NCI-H1694 treated with DMSO at 0.1 percent for 48 hours (cell line): ENCODE measurements at places on chromosomes 4 and X.

DNA sequence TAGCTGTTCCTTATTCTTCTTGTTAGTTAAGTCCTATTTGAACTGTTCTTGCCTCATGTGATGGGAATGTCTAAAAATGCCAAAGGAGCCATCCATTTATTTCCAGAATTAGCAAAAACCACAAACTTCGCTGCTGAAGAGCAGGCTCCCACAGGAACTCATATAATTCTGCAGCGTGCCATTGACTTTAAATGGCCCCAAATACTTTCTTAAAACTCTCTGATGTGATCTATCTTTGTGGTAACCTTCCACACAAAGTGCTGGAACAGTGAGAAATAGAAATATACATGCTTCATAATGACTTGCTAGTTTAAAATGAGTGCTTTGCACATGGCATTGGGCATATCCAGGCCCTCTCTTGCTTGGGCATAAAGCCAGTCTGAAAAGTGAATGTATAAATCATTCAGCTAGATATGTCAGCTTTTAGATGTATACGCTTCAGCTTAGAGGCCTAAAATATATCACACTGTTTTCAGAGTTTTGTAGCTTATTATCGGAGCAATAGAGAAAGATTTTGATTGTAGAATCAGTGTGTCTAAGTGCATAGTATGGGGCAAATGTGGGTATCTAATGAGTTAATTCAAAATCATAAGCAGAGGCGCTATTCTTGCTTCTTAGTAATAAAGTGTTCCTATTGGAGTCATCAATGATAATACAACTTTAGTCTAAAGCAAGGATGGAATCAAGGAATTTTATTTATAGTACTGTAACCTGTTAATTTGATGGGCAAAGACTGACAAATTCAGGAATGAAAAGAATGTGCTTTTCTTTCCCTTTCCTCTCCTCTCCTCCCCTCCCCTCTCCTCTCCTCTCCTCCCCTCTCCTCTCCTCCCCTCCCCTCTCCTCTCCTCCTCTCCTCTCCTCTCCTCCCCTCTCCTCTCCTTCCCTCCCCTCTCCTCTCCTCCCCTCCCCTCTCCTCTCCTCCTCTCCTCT, 392.2 kb upstream of the ZFP42 start:
- no peak for DNase-seq

DNA sequence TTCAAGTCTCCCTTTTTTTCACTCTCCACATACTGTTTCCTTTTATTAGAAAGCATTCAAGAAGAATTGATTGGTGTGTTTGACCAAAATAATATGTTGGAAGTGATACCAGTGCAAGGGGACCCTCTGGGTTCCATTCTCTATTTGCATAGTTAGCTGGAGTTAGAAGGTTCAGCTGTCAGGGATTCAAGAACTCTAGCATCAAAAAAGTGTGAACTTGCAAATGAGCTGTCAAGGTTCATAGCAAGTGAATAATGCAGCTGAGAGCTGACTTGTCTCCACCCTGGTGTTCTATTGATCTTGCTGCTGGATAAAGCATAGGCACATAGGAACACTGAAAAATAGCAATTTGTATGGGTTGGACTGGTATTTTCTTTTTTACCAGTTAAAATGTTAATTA, 73.2 kb downstream of the SORBS2 start:
- DNase-seq = no peak

DNA sequence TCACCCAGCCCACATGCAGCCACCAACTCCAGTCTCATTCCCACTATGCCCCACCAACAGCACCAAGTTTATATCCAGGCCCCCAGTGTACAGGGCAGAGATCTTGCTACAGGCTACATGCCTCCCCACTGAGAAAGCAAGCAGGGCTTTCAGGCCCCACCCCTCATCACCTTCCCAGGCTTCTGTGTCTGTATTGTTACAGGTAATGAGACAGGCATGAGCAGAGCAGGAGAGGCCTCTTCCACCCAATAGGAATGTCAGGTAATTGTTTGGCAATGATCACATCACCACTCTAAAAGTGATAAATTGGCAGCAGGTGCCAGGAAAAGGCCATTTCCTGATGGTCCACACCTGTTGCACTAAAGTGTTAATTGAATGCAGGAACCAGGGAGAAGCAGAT, 102.5 kb downstream of the ZNF518B start:
- DNase-seq = no peak

- DNase-seq = no peak
These were observed 25.1 kb upstream of the SH3RF1 start for GRCh38 chr4:169295822-169296221.

- no peak for DNase-seq
These were observed 177.8 kb upstream of the GK2 start for GRCh38 chr4:79585834-79586233.

GRCh38 chr4:165177725-165178666, 29.4 kb upstream of the KLHL2 start:
- DNase-seq = no peak

GRCh38 chrX:134634691-134635090, 23.6 kb downstream of the PLAC1 start:
- no peak for DNase-seq

DNA sequence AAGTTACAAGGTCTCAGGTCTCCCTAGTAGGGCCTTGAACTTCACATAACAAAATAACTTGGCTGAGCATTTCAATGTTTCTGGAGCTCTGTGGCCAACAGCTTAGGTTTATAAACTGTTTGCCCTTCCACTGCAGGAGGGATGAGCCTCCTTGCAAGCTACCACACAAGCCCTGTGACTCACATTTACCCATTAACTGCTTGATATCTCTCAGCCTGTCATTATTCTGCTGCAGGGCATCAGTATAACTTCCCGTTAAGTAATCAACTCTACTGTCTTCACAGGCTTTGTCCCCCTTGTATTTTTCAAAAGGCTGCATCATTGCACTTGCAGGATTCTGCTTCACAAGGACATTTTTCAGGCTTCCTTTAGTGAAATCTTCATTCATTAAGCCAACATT, 151.7 kb upstream of the CXCL13 start:
- no peak for DNase-seq

- DNase-seq = peak; percentile 71
These were observed 55.8 kb upstream of the BCOR start for GRCh38 chrX:40153345-40154249.

DNA sequence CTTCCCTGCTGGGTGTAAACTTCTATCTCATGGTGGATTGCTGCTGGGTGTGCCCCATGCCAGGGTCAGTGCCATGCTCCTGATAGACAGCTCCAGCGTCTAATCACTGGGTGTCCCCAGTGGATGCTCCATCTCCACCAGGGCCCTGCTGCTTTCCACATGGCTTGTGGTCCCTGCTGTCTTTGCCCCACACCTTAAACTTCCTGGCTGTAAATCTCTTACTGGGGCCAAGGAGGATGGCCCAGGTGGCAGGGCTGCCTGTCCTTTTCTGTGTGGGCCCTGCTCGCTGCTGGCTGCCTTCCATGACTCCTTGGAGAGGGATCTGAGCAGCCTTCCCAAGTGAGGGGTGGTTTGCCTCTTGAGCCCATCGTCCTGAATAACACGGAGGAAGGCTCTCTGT, 51.8 kb downstream of the RGS12 start:
- DNase-seq = no peak

DNA sequence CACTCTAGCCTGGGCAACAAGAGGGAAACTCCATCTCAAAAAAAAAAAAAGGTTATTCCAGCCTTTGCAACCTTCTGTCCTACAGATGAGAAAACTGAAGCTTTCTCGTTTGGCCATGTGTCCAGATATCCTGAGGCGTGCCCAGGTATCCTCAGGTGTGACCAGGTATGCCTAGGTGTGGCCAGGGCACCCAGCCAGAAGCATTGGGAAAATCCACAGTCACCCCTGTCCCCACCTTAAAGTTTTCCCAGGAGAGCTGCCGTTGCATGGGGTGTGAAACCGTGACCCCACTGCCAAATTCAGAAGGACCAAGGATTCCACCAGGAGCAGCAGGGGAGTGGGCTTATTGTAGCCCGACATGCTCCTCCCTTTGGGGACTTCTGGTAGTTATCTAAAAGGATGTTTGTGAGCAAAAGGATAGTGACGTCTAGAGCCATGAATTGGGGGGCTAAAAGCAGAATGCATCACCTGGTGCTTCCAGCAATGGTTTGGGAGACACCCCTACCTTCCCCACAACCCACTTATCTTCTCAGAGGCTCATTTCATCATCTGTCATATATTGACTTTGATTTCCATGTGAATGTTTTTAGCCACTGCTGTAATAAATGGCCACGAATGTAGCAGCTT, 4.0 kb upstream of the DHRSX start:
- DNase-seq = no peak

DNA sequence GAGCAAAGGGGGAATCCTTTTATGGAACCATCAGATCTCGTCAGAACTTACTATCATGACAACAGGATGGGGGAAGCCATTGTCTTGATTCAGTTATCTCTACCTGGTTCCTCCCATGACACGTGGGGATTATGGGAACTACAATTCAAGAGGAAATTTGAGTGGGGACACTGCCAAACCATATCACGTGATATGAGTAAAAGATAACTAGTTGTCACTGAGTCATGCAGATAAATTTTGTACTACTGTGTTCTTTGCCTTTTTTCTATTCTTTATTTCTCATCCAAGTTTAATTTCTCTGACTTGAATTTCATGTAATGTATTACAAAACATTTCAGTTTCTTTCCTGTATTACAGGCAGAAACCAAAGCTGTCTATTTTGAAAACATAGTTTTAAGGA, 383.2 kb downstream of the EPHA5 start:
- no peak for DNase-seq

DNA sequence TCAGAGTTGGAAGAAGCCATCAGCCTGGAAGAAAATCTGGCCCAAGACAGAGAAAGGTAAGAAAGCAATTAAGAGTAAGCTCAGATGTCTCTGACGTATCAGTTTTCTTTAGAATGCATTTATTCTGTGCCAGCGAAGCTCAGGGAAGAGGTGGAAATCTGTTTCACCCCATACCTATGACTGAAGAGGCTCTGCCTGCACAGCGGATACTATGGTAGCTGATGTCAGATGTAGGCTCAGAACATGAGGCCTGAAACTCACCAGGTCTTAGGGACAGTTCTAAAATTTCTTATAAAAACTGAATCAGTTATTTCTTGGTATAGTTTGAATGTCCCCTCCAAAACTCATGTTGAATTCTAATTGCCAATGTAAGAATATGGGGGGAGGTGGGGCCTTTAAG, 30.9 kb downstream of the VEGFC start:
- DNase-seq = no peak

GRCh38 chr4:43763029-43763610, 685.5 kb downstream of the KCTD8 start:
- DNase-seq = no peak

DNA sequence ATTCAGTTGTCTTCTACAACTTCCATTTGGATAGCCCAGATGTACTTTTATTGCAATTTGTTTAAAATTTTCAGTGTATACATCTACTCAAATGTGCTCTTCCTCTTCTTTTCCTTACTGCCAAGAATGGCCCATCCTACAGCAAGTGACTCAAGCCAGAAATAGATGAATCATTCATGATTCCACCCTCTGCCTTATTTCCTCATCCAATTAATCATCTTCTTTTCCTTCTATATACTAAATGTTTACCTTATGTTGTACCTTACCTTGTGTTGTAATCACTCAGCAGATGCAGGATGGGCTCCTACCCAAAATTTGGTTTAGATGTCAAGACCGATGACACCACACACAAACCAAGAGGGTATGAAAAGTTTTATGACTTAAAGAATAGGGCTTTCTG, 437.8 kb downstream of the GRXCR1 start:
- DNase-seq = no peak

- no peak for DNase-seq
These were observed 115.5 kb upstream of the HS3ST1 start for GRCh38 chr4:11544211-11544610.

DNA sequence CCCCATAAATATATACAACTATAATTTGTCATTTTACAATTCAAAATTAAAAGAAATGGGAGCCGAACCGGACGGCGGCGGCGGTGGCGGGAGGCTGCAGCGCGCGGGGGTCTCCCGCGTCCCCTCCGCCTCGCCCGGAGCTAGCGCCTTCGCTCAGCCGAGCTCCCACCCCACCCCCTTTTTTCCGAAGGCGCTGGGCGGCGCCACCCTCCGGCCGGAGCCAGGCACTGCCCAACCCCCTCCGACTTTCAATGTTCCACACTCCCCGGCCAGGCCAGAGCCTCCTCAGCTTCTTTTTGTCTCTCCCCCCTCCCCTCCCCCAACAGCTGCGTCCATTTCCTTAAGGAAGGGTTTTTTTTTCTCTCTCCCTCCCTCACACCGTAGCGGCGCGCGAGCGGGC, 214.1 kb upstream of the GEMIN8 start:
- DNase-seq = no peak

- no peak for DNase-seq
These were observed 278.0 kb downstream of the ANK2 start for GRCh38 chr4:113327494-113327893.

DNA sequence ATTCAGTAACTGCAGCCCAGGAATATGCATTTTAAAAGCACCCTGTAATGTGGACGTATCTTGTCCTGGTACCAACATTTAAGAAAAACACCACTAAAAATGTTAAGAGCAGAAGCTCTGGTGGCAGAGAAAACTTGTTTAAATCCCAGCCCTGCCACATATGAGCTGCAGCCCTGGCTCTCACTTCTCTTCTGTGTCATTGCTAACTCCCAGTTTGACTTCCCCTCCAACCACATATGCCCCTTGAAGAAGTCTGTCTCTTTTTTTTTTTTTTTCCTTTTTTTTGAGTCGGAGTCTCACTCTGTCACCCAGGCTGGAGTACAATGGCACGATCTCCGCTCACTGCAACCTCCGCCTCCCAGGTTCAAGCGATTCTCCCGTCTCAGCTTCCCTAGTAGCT, 14.8 kb downstream of the LHFPL1 start:
- DNase-seq = no peak

GRCh38 chrX:119573222-119573621, 1.1 kb upstream of the UBE2A start:
- DNase-seq = no peak

DNA sequence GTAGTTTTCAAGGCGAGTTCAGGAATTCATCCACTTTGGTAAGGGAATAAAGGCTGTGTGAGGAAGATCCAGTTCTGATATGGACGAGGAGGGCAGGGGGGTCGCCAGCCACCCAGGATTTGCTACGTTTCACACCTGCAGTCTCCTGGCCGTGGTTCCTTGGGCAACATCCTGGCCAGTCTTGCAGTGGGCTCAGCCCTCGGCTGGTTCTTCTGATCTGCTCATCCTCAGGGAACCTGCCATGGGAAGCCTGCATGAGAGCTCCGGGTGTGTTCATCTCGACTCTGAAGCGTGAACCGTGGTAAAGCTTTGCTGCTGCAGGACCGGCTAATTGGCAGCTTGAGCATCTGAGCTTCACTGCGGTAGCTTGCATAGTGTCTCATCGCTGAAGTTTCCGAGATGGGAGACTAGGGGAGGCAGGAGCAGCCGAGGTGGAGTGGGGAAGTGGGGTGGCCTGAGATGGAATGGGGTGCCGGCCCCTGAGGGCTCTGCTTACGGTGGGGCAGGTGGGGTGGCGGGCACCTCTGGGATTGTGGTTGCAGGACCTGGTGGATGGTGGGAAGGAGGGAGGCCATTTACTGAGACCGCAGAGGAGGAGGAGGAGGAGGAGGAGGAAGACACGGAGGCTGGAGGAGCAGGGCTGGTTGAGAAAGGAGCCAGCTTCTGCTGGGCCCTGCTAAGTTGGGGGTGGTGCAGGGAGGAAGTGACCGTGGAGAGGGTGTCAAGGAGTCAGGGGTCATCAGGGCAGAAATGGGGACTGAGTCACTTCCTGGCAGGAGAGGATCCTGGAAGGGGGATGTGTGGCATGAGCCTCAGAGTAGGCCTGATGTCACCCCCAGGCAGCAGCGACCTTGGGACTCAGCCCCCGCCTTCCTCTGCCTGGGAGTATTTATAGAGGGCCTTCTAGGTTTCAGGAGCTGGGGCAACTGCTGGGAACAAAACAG, 213.1 kb upstream of the PSAPL1 start:
- peak; percentile 8 for DNase-seq
